ENCODE measurements at places on chromosomes 12 and 14. TPM values are rescaled to one million over a fixed set of nuclear protein-coding genes. Genes with fewer than 3 reads are reported as not detected.

Gene NFATC4
- 10.6 TPM for total RNA-seq

Gene PLEKHG7
- total RNA-seq = not detected

DNA sequence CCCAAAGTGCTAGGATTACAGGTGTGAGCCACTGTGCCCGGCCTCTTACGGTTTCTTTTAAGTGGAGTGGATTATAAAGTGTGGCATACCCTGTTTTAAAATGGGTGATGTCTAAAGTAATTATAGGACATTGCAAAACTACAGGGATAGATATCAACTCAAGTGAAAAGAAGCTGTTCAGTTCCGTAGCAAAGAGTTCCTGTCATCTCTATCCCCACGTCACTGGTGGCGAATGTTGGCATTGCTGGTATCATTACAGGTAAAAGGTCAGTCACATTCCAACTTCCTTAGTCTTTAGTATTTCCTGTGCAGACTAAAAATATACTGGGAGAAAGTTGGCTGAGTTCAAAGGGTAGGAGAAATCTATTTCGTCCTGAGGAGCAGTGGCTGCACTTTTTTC lies 95.6 kb upstream of the SLC38A2 start:
- no peak for DNase-seq

- no peak for DNase-seq
These were observed 9.1 kb downstream of the PTCSC3 start for GRCh38 chr14:36167431-36167830.

Gene CABP1
- total RNA-seq = not detected

DNA sequence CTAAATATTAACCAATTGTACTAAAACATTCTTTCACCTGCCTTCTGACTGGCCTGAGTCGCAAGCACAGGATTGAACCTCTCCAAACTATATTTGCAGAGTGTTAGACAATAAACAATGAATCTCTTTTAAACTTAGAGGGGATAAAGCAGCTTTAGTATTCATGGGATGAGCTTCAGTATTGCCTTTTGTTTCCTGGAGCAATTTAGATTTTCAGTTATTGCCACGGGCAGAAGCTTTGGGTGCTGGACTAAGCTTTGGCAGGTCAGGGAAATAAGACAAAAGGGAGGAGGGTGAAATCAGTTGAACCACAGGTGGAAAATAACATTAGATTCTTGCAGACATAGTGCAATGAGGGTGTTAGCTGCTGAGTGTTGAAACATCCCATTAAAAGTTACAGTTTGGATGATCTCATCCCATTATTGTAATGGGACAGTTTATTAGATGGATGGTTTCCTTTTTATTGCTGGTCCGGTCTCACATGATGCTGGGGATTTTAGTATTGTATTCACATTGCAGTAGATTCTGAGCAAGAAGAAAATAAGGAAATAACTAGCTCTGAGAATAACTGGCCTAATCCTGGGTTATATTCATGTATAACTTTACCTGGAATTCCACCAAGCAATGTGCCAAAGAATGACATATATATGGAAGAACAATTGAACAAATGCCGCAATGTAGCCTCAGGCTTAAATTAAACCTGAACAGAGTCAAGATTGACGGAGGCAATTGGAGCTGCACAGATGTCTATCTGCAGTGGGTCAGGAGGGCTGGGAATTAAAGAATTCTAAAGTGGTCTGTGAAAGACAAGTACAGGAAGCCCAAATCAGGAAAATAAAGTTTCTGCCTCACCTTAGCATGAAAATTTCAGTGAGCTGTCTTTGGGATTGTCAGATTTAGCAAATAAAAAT lies 1092.8 kb upstream of the SEL1L start:
- no peak for DNase-seq

DNA sequence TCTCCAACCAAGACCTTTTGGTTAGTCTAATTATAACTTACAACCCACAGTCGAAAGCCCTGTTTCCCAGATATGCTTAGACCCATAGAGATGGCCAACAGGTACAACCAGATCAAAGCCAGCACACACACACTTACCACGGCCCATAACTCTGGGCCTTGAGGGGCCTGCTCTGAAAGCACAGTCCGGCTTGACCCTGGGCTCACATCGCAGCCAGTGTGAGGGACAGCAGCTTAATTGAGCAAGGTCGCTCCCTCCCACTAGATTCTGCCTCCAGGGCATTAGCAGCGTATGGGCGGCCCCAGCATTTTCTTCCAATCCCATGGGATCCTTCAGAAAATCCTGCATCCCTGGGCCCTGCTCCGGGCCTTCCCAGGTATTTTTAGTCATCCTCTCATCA lies 157.4 kb upstream of the FKBP4 start:
- DNase-seq = no peak
